ENCODE measurements at places on chromosomes 1 and 21. TPM values are rescaled to one million over a fixed set of nuclear protein-coding genes. Genes with fewer than 3 reads are reported as not detected.

Gene OR2W3
- not detected for total RNA-seq

Gene LAMTOR2
- 84.8 TPM for total RNA-seq

Gene IGSF21
- total RNA-seq, result not detected

Gene ZMYND12
- total RNA-seq, result not detected

Gene PRXL2B
- total RNA-seq, result 18.8 TPM

Gene SPRR5
- total RNA-seq, result not detected

Gene MUL1
- 38.0 TPM for total RNA-seq

Gene RGS18
- 11.9 TPM for total RNA-seq

Gene VWA5B1
- not detected for total RNA-seq

Gene KIF14
- total RNA-seq, result 13.5 TPM

Gene TMEM82
- total RNA-seq, result not detected

Gene GPR52
- not detected for total RNA-seq

Gene AGO3
- total RNA-seq, result 8.9 TPM

Gene ZBTB40
- 12.1 TPM for total RNA-seq

Gene ZNF695
- total RNA-seq, result 1.8 TPM

Gene WLS
- total RNA-seq, result 139 TPM

Gene MAP1LC3C
- total RNA-seq, result 0.08 TPM

Gene KCNQ4
- total RNA-seq, result not detected

Gene OLFML3
- total RNA-seq, result 8.4 TPM

Gene HTR6
- total RNA-seq, result not detected

Gene PROX1
- total RNA-seq, result 0.21 TPM

Gene CELA2B
- total RNA-seq, result not detected

Gene ARHGEF10L
- 2.6 TPM for total RNA-seq

Gene LAPTM5
- 0.10 TPM for total RNA-seq

Gene NBPF4
- total RNA-seq, result not detected

Gene BACH1
- total RNA-seq, result 30.3 TPM

Gene USH2A
- total RNA-seq, result 0.04 TPM

Gene MROH7
- total RNA-seq, result not detected

Gene HCN3
- total RNA-seq, result not detected

Gene HCRTR1
- total RNA-seq, result not detected

Gene CD53
- total RNA-seq, result 0.35 TPM

Gene TXNIP
- total RNA-seq, result 102 TPM

Gene SOX13
- 1.4 TPM for total RNA-seq

Gene SEMA4A
- 0.15 TPM for total RNA-seq

Gene VPS72
- total RNA-seq, result 65.8 TPM

Gene TEKT2
- not detected for total RNA-seq

Gene CCDC181
- 1.1 TPM for total RNA-seq

Gene RIPK4
- 16.5 TPM for total RNA-seq

Gene GJA4
- total RNA-seq, result not detected

Gene OR4F16
- total RNA-seq, result not detected

Gene PLA2G2C
- total RNA-seq, result not detected

Gene UROD
- 125 TPM for total RNA-seq
